Stimulated activated CD8-positive, alpha-beta memory T cell treated with anti-CD3 and anti-CD28 coated beads, Interleukin-4, amount 100 ng/mL, for 1 hour (primary cell): ENCODE measurements at places on chromosomes 7 and 10.

- DNase-seq = no peak
Measured at GRCh38 chr10:10685566-10685965, 332.1 kb upstream of the CELF2 start.

DNA sequence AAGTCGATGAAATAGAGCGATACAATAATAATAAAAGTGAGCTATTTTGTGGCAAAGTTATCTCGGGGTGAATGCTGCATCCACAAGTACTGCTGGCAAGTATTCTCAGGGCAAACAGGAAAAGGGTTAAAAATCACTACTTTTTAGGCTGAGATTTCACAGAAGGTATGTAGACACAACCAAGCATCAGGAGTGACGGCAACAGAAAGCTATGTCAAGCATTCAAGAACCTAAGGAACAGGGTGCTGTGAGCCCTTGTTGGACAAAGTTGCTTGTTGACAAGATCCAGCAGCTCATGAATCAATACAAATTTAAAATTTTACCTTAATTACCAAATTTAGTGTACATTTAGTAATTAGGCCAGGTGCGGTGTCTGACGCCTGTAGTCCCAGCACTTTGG lies 41.2 kb upstream of the C1QL3 start:
- DNase-seq = no peak

DNA sequence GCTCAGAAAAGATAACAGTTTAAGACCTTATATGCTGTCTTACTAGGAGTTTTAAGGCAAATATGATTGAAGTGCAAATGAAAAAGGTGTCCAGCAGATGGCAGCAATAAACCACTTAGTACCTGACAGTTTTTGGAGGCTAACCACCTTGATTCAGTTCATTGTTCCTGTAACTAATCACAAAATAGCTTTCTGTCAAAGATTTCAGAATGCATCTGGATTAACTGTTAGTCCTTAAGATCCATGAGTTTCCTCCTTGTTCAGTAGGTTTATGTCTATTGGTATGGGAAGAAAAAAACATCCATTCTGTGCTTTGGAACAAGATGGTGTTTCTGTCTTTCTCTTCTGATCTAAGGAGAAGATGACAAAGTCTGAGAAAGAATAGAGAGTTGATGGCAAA lies 46.6 kb downstream of the CCSER2 start:
- DNase-seq = no peak

- DNase-seq = no peak
Measured at GRCh38 chr7:25854608-25855497, 297.1 kb upstream of the NFE2L3 start.

GRCh38 chr10:45450866-45451265 lies 76.8 kb downstream of the ALOX5 start:
- DNase-seq = no peak

DNA sequence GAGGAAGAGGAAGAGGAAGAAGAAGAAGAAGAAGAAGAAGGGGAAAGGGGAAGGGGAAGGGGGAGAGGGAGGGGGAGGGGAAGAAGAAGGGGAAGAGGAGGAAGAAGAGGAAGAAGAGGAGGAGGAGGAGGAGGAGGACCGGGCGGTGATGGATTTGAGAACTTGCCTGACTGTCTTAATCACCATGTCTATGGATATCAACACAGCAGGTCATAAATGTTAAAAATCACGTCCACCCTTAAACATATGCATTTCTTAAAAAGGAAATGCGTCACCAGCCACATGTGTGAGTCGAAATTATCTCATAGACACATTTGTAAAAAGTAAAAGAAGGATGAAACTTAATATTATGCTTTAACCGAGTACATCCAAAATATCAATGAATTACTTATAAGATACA lies 42.1 kb upstream of the INSIG1 start:
- DNase-seq = no peak

DNA sequence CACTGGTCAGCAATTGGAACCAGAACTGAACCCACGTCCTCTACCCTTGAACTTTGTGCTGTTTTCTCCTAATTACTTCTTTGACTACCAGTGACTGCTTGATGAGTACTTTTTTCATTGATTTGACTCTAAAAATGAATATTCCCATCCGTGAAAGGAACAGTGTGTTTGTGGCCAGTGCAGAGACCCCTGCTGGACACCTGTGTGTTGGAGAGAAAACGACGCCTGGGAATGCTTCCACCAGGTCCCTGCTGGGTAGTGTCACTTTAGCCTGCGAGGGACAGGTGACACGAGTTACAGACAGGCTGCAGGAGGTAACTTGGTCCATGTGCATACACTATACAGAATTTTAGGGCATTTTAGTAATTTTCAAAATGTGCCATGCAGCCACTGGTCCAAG lies 6.8 kb upstream of the GJD4 start:
- no peak for DNase-seq

DNA sequence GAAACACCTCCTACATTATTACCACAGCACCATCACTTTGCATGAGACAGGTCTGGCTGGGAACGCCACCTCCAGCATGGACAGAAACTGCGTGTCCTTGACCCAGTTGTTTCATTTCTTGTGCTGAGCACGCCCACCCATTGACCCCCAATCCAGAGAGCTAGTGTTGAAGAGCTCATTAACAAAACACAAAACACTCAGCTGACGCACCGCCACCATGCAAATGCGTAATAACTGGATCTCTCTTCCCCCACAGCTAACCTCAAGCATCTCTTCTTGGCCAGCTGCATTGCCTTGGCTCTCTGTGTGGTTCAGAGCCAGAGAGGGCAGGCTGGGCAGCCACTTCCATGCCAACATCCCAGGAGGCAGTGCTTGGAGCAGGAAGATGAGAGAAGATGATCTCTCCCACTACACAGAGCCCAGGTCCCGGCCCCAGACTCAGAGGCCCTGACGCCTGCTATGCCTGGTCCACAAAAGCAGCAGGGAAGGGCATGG lies 173.5 kb downstream of the PLXNA4 start:
- no peak for DNase-seq

- DNase-seq = no peak
Measured at GRCh38 chr10:14369906-14370305, 39.2 kb upstream of the FRMD4A start.

DNA sequence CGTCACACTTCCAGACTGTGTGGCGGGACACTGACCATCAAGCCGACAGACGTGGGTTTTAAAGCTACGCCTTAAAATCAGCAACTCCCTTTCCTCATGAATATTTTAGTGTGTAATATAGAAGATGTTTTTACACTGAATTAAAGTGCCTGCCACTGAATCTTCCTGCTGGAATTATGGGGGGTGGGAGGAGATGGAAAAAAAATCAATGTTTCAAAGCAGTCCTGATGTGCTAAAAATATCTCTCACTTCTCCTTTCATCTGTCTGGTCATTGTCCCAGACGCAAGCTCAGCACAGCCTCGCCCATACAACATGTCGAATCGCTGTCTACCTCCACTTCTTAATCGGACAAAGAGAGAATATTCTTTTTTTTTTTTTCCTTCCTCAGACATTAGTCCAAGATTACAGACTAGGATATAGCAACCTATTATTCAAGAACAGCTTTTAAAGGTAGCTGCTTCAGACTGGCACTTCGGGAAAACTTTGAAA lies 165.1 kb upstream of the KLF14 start:
- no peak for DNase-seq

GRCh38 chr10:118961436-118961835 lies 68.1 kb upstream of the NANOS1 start:
- DNase-seq = no peak

GRCh38 chr7:16734148-16734726 lies 19.3 kb upstream of the TSPAN13 start:
- no peak for DNase-seq

- no peak for DNase-seq
Measured at GRCh38 chr7:148804343-148805235, 79.5 kb downstream of the EZH2 start.

DNA sequence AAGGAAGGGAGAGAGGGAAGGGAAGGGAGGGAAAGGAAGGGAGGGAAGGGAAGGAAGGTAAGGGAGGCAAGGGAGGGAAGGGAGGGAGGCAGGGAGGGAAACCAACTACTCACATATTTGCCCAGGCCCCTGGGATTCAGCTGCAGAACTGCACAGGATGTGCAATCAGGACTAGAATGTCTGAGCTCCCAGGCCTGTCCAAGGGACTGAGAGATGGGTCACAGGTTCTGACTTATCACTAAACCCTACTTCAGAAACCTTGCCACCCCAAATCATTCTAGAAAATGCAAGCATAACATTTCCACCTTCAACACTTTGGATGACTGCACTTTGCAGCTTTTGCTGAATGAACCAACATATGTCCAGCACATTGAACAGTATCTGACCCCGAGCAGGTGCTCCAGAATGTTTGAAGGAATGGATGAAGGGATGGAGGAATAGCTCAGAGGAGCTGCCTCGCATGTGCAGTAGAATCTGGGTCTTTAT lies 245.3 kb downstream of the KCNMA1 start:
- no peak for DNase-seq

DNA sequence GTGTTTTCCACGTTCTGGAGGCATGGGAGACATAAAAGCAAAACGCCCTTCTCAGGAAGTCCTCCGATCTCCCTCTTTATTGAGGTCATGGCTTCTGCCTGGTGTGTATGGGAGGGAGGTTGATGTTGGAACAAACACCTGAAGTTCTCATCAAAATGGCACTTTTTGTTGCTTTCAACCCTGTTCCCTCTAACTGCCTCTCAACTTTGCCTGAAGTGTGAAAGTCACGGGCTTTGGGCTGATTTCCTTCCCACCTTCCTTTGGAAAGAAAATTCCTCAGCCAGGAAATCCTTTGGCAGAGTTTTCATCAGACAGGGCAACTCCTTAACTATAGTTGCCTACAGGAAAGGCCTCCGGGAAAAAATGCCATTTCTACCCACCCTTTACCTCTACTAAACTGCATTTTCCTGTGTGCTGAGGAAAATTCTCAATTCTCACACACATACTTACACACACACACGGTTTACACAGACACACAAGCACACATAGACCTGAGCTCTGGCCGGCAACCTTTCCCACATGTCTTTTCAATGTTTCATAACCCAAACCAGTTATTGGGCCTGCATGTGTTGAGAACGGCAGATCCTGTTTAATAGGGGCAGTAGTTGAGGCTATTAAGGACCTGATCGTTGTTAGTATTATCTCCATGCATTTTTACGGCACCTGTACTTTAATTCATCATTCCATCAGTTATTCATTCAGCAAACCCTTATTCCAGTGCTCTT lies 36.4 kb downstream of the CYP17A1 start:
- DNase-seq = no peak

GRCh38 chr7:39644170-39644569 lies 20.8 kb downstream of the RALA start:
- DNase-seq = no peak

GRCh38 chr10:79241990-79242619 lies 105.2 kb upstream of the PPIF start:
- DNase-seq = no peak

DNA sequence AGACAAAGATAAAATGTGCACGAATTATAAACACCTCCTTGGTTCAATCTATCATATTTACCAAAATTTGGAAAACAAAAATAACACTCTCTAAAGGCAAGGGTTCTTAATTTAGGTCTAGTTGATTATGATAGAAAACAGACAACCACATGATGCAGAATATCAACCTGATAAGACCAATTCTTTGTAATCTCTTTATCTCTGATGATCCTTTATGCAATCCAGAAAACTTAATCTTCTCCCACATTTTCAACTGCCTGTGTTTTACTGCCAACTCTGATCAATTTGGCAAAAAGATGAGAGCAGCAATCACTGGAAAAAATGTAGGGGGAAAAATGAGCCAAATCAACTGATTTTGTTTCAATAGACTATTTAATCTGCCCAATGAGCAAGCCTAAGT lies 148.5 kb downstream of the LRRN3 start:
- no peak for DNase-seq

DNA sequence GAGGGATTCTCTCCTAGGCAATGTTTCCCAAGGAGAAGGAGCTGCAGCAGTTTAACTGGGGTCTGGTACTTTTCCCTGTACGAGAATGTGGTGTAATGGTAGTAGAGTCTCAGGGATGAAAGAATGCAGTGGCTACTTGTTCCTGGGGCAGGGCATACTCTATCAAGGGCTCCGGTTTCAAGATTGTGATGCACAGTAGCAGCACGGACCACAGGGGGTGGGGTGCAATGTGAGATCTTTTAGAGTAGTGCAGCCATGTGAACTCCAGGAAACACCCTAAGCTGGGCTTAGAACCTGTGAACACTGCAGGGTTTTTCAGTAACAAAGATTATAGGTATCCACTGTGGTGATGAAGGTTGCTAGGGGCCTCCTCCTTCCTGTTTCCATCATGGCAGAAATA lies 903.9 kb downstream of the NRG3 start:
- no peak for DNase-seq

DNA sequence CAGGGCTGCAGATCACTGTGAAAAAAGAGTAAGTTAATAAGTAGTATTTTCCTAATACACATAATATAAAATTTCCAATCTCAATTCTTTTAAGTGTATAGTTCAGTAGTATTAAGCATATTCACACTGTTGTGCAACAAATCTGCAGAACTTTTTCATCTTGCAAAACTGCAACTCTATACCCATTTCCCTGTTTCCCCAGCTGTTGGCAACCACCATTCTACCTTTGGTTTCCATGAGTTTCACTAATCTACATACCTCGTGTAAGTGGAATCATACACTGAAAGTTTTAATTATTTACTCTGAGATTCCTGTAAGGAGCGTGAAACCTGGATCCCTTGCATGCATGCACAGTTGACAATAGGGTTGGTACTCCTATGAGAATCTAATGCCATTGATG lies 155.4 kb downstream of the ZPBP start:
- DNase-seq = no peak

- no peak for DNase-seq
Measured at GRCh38 chr7:17236171-17236570, 62.3 kb upstream of the AHR start.

GRCh38 chr10:91820144-91820543 lies 21.9 kb downstream of the TNKS2 start:
- DNase-seq = no peak

- DNase-seq = no peak
Measured at GRCh38 chr10:70274643-70275042, 9.2 kb downstream of the NPFFR1 start.

DNA sequence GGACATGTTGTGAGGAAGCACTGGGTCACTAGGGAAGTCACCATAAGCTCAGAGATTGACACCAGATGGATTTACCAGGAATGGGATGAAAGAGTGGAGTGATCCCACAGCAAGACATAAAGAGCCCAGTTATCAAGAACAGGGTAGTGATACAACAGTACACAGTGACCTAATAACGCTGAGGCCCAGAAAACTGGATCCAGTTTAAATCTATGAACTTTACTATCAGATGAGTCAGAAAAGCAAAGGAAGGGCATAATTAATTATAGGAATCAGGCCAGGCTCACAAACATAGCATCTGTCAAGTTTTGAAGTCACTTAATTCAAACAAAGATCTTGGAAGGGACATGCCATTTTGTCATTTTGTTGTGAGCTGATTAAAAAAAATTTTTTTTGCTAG lies 73.5 kb downstream of the LRRN3 start:
- no peak for DNase-seq

DNA sequence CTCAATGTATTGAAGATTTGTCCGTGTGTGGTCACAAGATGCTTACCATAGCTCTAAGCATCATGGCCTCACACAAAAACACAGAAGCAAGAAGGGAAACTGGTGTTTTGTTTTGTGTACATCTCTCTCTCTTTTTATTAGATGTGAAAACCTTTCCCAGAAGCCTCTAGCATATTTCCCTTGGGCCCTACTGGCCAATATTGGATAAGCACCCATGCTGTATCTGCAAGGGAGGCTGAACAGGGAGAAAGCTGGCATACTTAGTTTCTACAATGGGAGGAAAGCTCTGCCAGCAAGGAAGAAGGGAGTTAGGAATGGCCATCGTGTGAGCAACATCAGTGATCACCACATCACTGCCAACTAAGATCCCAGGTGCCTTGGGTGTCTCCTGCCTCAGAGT lies 9.6 kb upstream of the NAMPT start:
- DNase-seq = no peak
